ENCODE measurements at places on chromosomes 13 and 19.

- no peak for DNase-seq
These were observed 18.3 kb downstream of the MAST1 start for GRCh38 chr19:12856653-12857052.

DNA sequence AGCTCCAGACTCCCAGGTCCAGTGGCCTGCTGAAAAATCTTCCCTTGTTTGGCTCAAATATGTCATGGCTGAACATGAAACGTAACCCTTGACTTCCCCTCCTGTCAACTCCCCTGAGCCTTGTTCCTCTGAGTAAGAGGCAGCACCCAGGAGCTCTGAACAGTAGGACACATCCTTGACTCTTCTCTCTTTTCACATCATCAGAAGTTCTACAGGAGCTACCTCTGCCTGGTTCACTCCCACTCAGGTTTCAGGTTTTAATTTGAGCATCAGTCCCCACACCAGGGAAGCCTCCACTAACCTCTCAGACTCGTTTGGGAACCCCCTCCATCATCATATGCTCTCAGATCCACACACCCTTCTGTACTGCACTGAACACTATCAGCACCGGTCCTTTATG lies 30.3 kb downstream of the ZNF823 start:
- DNase-seq, result no peak

GRCh38 chr13:25046985-25047511 lies 48.9 kb upstream of the PABPC3 start:
- DNase-seq, result no peak

- DNase-seq, result peak; percentile 69
These were observed 3.4 kb downstream of the BBC3 start for GRCh38 chr19:47227352-47228167.

DNA sequence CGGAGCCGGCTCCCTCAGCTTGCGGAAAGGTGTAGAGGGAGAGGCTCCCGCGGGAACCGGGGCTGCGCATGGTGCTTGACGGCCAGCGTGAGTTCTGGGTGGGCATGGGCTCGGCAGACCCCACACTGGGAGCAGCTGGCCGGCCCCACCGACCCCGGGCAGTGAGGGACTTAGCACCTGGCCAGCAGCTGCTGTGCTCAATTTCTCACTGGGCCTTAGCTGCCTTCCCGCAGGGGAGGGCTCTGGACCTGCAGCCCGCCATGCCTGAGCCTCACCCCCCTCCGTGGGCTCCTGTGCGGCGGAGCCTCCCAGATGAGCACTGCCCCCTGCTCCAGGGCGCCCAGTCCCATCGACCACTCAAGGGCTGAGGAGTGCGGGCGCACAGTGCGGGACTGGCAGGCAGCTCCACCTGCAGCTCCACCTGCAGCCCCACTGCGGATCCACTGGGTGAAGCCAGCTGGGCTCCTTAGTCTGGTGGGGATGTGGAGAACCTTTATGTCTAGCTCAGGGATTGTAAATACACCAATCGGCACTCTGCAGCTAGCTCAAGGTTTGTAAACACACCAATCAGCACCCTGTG lies 1141.8 kb downstream of the PCDH17 start:
- DNase-seq, result no peak

- DNase-seq, result no peak
These were observed 4.3 kb downstream of the CDX2 start for GRCh38 chr13:27964741-27965323.

DNA sequence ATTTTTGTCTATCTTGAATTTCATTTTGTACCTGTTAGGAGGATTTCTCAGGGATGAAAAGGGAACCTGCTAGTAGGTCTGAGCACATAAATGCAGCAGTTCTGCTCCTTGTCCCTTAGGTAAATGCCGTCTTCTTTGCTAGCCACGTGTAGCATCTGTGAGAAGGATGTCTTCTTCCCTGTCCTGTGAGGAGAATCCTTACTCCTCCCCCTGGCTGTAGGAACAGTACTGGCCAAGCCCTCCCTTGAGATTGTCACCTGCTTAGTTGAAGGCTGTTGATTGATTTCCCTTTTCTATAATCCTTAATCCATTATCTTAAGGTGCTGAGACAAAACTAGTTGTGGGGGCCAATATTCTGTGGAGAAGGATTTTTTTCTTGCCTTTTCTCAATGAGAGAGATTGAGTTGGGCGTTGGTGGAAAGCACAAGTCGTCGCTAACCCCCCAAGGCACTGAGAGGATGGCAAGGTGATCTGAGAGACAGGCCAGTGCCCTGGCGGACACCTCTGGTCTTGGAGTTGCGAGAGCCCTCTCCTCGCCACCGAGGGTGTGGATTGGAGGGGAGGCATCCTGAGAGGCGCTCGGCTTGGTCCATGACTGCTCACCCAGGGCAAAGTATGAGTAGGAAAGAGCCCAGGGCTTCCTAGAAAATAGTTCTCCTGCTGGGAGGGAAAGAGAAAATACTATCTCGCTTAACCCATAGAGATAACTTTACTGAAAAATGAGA lies 216.7 kb downstream of the ATP8A2 start:
- DNase-seq, result no peak

Data from NAMALWA (cell line).